ENCODE measurements at places on chromosomes 11 and 22.
A peak's percentile ranks its signal among the peaks of the same experiment; 100 is the strongest.

- DNase-seq: peak; percentile 23
These were observed 192.7 kb downstream of the NAV2 start for GRCh38 chr11:19905280-19905853.

- peak; percentile 18 for DNase-seq
These were observed 11.2 kb downstream of the MAJIN start for GRCh38 chr11:64960719-64961118.

DNA sequence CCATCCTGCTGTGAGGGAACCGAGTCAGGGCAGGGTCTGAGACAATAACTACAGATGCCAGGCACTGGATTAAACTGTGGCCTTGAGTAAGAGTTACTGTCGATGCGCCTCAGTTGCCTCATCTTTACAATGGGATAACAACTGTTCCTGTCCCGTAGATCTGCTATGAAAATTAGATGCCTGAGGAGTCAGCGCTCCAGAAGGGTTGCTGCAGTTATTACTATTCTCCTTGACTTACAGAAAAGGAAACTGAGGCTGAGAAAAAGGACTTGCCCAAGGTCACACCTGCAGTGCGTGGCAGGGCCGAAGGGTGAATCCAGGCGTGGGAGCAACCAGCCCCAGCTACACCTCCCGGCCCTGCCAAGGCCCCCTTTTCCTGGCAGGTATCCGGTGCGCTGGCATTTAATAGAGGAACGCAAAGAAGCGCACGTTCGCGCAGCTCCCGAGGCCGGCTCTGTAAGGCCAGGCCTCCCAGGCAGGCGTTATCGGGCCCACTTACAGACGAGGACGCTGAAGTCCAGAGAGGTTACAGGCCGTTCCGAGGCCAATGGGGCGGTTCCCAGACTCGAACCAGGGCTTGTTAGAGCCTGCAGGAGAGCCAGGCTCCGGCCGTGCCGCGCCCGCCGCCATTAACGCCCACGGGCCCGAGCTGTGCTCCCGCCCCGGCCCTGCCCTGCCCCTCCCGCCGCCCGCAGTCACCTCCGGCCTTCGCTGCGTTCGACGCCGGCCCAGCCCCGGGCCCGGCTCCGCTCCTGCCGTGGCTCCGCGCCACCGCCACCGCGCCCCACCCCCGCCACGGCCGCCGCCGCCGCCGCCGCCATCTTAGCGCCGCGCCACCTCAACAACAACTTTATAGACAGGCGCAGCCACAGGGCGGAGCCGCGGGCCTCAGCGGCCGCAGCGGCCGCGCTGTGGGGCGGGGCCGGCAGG lies at the start of gene C11orf68:
Gene C11orf68 (minus strand): TSS at position 852 of the 930 bp plus-strand sequence. CDS start 31 bp downstream, at position 821.
- no peak for DNase-seq

DNA sequence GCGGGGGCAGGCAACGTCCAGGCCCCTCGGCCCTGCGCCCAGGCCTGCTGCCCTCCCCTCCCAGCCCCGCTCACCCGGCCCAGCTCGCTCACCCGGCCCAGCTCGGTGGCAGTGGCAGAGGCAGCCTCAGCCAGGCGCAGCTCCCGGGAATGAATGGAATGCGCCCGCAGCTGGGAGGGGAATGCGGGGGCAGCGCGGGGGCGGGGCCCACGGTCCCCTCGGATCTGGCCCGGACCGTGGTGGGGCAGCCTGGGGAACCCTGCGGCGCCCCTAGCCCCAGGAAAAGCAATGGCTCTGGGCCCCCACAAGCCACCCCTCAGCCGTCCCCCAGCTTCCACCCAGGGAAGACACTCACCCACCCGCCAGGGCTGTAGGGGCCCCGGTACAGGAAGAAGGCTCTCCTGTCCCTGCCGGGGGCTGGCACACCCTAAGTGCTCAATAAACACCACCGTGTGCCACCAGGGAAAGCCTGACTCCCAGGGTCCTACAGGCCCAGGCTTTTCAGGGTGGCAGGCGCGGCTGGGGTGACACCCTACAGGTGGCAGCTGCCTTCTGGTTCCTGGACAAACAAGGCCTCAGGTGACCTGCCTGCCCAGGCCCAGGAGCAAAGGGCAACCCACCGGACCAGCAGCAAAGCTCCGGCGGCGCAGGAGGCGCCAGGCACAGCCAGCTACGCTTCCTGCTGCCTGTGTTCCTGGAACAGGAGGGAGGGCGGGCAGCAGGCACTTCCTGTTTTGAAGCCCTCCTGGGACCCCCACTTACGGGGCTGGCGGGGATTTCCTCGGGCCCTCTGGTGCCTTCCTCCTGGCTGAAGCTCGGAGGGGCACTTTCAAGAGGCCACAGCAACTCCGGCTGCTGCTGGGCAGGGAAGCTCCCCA lies 13.8 kb downstream of the PLXNB2 start:
- no peak for DNase-seq

- DNase-seq: no peak
These were observed 13.5 kb upstream of the EFCAB6 start for GRCh38 chr22:43825651-43826050.

Data from foreskin melanocyte (primary cell).